ENCODE measurements at places on chromosomes 4 and X.

- DNase-seq: no peak
Observed at GRCh38 chrX:38008658-38009057, 2.3 kb downstream of the SYTL5 start.

DNA sequence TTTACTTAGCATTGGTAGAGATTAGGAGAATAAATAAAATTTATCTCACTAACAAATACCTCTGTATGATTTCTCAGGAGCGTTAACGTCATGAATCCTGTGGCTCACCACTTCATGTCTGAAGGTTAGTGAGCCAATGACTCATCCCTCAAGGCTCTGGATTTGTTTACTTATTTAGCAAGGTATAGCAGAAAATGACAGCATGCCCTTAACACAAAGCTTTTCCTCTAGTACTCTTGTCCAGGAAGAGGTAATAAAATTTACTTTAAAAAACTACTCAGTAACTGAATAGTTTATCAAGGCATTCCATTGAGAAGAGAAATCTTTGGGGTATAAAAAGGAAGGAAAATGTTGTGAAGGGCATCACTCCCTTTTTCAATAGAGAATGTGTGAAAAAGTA lies 823.8 kb downstream of the CCSER1 start:
- DNase-seq: no peak

DNA sequence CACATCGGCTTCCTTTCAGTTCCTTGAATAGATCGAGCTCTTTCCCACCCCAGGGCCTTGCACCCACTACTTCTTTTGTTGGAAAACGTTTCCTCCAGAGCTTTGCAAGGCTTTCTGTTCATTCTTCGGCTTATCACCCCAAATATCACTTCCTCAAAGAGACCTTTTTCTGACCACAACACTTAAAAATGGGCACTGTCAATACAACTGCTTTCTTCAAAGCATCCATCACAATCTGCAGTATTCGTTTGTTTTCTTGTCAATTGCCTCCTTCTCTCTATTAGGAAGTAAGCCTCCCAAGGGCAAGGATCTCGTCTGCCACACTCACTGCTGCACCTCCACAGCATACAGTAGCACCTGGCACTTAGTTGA lies 17.7 kb upstream of the CENPU start:
- DNase-seq: no peak

DNA sequence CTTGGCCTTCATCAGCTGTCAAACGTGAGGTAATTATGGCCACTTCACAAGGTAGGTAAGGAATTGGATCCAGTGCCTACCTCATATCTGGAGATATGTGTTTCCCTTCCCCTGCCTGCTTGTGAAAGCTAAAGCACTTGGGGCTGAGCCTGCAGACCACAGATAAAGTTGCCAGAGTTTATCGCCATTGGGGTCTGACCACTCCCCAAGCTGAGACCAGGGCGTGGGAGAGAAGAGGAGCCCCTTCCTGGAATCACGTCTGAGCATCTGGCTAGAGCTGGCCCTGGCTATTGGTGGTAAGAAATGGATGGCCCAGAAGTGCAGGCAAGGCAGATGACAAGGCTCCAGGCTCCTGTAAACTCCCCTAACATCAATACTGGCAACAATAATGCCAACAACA lies 2.7 kb downstream of the ALAS2 start:
- DNase-seq: no peak

DNA sequence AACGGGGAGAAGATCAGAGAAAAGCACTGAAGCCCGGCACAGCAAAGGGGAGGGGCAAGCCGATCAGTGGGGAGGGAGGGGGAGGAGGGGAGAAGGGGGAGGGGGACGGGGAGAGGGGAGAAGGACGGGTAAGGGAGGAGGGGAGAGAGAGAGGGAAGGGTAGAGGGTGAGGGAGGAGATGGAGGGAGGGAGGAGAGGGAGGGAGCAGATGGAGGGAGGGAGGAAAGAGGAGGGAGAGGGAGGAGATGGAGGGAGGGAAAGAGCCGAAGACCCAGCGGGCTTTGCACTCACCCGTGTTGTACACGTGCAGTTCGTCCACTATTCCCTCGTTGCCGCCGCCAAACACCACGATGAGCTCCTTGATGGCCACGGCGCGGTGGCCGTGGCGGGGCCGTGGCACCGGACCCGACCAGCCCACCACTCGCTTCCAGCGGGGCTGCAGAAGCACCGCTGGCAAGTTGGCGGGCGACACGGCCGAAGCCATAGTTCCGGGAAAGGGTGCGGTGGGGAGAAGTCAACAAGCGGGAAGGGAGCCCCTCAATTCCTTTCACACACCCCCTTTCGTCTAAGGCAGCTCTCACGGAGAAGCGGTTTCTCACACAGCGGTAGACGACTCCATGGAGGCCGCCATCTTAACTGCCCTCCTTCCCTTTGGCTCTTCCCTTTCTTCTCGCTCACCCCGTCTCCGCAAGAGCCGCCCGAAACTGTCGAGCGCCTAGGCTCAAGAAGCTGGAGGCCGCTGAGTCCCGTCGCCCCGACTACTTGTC lies 1.1 kb downstream of the HCFC1 start:
- DNase-seq: no peak

DNA sequence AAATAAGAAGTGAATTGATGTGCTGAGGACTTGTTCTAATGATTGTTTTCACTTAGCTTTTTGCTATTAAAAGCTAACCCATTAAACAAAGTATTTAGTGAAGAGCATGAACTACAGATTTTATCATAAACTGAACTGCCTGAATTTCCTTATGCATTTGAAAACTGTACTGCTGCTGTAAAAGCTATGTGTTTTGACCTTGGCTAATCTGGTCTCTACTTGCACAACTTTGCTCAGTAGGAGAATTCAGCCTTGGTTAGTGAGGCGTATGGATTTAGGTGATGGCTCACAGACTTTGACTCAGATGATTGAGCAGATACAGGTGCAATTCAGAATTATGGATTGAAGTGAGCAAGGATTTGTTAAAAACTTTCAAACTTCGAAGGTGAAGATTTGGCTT lies 38.7 kb upstream of the FAT1 start:
- DNase-seq: no peak

GRCh38 chrX:39601231-39602177 lies 496.3 kb downstream of the BCOR start:
- DNase-seq: no peak

GRCh38 chr4:184722798-184723197 lies 11.1 kb downstream of the CENPU start:
- no peak for DNase-seq

- DNase-seq: no peak
Observed at GRCh38 chr4:52957835-52958631, 95.9 kb downstream of the RASL11B start.

DNA sequence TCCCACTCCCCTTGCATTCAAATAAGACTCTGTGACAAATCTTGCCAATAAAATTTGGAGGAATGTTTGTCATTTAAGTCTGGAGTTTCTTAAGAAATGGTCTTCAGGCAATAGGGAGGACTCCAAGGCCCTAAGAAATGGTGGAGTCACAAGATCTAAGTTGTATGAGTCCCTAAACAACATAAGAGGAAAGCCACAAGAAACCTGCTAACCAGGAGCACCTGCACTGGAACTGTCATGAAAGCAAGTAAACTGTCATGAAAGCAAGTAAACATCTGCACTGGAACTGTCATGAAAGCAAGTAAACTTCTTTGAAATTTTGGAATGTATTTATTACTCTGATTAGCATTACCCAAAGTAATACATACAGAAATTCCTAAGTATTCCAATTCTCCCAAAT lies 3.5 kb downstream of the CNOT6L start:
- DNase-seq: no peak

DNA sequence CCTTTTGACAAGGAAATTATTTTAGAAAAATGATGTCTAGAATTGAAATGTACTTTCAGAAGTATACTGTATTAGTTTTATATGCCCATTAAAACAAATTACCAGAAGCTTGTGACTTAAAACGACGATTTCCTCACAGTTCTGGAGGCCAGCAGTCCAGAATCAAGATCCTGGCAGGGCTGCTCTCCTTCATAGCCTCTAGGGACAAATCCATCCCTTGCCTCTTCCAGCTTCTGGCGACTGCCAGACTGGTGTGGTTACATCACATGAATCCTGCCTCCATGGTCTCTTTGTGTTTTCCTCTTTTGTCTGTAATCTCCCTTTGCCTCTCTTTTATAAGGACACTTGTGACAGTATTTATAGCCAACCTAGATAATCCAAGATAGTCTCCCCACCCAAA lies 97.1 kb downstream of the IQCM start:
- DNase-seq: no peak

- no peak for DNase-seq
Observed at GRCh38 chr4:108060686-108061321, 71.1 kb downstream of the HADH start.

- DNase-seq: no peak
Observed at GRCh38 chr4:40178672-40179071, 18.2 kb upstream of the RHOH start.

DNA sequence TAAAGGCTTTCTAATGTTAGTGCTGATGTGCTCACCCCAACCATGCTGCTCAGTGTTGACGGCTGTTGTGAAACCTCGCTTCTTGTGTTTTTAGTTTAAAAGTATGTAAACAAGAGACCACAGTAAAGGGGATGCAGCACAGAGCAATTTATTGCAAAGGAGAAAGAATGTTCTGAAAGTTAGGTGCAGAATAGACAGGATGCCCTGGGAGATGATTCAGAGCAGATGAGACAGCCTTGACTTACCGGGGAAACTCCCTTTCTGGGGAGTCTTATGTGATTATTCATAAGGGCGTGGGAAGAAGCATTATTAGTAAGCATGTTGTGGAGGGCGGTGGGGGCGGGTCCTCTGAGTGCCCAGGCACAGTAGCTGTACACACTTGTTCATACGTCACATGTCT lies 47.7 kb downstream of the EVC start:
- no peak for DNase-seq

- no peak for DNase-seq
Observed at GRCh38 chr4:15400981-15401671, 26.7 kb upstream of the C1QTNF7 start.

- no peak for DNase-seq
Observed at GRCh38 chrX:58025979-58026378, 115.7 kb upstream of the ZXDA start.

DNA sequence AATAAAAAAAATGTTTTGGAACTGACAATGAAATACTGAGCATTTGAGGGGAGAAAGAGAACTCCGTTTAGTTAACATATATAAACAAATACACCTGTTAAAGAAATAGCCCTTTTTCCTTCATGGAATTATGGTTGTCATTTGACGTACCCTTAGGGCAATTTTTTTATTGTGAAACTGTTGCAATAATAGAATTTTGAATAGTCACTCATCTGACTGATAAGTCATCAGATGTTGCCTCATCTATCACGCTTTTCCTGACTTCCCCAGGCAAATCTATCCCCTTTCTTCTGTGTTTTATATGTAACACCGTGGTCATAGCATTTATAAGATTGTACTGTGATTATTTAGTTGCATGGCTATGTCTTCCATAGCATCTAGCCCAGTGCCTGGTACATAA lies 69.0 kb upstream of the HDAC8 start:
- no peak for DNase-seq

DNA sequence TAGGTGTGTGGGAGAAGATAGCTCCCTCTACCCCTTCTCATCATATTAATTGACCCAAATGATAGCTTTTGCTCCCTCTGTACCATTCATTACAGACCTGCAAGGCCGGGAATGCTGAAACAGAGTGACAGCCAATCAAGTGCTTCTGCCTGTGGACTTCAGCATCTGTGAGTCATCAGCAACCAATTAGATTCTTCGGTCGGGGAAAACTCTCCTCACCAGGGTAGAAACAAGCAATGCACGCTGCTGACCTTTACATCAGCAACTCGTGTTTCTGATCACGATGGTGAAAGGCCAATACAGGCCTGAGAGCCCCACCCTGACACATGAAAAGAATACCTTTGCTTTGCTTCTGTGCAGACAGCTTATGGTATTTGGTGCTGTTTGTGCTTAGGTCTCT lies 347.2 kb upstream of the DDX53 start:
- DNase-seq: no peak

DNA sequence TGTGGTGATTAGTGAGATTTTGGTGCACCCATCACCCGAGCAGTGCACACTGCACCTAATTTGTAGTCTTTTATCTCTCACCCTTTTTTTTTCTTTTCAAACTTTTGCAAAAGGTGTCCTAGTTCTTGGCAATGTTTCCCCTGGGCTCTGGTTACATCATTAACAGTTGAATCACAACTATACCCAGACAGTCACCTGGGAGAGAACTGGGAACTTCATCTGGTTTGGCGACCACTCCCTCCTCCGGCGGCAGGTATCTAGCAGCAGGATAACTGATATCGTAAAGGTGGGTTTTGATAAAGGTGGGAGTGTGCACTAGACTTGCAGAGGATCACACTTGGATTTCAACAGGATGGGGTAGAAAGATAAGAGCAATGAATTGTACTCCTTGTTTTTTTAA lies 140.5 kb downstream of the CHIC2 start:
- no peak for DNase-seq

- DNase-seq: no peak
Observed at GRCh38 chrX:151977009-151977408, 2.5 kb upstream of the GABRE start.

DNA sequence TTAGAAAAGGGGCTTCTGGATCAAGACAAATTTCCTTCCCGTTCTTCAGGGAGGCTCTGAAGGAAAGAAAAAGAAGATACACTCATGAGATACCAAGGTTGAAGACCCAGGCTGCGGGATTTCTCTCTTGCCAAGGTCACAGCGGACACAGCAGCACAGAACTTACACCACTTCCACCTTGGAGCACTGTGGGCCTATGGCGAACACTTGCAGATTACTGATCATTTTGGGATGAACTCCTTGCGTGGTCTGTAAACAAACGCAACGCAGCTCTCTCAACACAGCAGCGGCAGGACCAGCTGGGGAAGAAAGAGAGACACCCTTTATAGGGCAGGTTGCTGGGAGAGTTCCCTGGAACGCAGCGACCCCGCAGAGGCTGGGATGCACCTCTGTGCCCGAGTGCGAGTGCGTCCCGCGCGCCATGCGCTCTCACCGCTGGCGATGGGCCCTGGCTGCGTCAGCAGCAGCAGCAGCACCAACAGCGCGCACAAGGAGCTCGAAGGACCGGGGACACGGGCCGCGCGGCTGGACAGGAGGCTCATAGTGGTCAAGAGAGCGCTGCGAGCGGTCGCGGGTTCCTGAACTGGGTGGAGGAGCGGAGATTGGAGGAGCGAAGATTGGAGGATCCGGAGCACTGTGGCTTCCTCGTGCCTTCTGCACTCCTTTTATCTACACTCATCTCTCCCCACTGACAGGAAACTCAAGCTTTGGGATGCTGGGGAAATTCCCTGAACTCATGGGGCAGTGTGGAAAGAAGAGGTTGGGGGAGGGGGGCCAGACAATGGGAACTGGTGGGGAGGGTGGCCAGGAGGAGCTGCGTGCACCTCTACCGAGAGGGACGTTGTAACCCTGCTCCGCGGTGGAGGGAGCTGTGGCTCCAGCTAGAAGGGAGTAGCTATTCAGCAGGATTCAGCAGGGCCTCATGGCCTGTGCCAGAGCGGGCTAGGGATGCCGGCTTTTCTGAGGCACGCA lies at the start of gene CXCL5:
Gene CXCL5 (minus strand): TSS at position 638 of the 972 bp plus-strand sequence. CDS start 96 bp downstream, at position 542.
- no peak for DNase-seq

- no peak for DNase-seq
Observed at GRCh38 chr4:183905081-183905592, at the start of gene STOX2. Gene STOX2, plus strand, starts transcription at chr4:183905307. Its CDS starts 1,484 bp downstream, at chr4:183906791.

GRCh38 chr4:55158957-55159356 lies 33.6 kb upstream of the KDR start:
- no peak for DNase-seq

GRCh38 chr4:102693262-102693850 lies 67.4 kb downstream of the MANBA start:
- no peak for DNase-seq
